ENCODE measurements at places on chromosomes 2 and 18.

DNA sequence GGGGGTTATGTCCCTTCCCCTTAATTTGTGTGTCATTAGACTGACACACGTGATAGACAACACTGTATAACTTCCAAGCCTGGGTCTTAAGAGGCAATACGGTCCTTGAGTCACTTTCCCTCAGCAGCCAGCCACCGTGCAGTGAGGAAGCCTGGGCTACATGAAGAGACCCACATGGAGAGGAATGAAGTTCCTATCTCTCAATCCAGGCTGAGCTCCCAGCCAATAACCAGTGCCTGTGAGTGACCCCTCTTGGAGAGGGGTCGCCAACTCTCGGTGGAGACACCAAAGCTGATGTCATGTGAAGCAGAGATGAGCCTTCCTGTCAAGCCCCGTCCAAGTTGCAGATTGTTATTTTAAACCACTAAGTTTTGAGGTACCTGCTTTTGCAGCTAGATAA lies 5.7 kb upstream of the WDSUB1 start:
- DNase-seq, result no peak

DNA sequence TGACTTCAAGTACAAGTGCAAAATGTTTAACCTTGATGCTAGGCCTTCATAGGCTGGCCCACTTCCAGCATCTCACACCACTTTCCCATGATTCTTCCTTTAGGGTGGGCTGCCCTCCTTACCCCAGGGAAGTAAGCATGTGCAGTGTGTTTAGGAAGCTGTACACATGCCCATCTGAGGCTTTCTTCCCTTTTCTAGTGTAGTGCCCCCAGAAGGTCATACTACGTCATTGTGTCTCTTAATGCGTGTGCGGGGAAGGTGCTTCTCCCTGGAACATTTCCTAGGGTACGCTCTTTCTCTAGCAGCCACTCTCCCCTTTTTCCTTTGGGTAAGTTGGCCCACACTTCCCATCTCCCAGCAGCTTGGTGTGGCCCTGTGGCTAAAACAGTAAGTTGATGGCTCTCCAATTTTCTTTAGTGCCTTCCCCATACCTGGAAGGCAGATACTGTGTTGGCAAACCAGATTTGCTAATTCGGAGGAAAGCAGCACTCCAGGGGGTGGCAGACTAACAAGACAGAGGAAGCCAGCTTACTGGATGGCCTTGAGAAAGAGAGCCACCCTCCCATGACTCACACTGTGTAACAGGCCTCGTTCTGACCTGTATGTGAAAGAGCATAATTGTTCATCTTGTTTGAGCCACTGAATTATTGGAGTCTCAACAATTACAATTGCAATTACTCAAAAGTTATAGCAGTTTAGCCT lies 1.1 kb upstream of the SULT6B1 start:
- DNase-seq, result no peak

DNA sequence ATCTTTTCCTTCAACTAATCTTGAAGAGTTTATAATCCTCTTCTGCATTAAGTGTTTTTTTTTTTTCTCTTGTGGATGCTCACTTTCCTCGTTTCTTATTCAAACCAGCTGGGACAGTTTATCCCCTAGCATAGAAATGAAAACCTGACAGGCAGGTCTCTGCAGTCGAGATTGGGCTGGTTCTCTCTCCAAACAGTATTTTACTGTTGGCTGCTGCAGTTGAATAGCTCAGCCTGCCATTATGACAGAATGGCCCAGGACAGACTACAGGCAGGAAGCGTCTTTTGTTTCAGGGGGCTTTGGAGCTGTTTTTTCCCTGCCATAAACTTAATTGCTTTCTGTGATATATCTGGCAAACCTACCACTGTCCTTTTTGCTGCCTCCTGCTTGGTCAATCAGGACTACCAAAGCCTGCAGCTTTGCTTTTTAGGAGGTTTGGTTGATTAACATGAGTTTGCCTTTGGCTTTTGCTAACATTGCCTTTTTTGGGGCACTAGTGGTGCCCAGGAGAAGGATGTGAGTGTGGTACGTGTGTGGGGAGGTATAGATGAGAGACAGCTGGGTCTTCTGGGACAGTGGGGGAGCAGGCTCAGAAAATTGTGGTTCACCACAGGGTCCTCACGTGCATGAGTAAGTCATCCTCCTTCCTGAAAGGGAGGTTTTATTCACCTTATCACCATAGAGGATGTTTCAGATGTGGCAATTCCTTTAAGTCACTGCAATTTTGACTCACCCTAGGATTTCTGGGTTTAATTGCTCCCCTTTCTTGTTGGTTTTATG lies 128.7 kb downstream of the LYPD6B start:
- no peak for DNase-seq

GRCh38 chr18:48540251-48541025 lies 1.6 kb downstream of the CTIF start:
- DNase-seq, result peak; percentile 75

DNA sequence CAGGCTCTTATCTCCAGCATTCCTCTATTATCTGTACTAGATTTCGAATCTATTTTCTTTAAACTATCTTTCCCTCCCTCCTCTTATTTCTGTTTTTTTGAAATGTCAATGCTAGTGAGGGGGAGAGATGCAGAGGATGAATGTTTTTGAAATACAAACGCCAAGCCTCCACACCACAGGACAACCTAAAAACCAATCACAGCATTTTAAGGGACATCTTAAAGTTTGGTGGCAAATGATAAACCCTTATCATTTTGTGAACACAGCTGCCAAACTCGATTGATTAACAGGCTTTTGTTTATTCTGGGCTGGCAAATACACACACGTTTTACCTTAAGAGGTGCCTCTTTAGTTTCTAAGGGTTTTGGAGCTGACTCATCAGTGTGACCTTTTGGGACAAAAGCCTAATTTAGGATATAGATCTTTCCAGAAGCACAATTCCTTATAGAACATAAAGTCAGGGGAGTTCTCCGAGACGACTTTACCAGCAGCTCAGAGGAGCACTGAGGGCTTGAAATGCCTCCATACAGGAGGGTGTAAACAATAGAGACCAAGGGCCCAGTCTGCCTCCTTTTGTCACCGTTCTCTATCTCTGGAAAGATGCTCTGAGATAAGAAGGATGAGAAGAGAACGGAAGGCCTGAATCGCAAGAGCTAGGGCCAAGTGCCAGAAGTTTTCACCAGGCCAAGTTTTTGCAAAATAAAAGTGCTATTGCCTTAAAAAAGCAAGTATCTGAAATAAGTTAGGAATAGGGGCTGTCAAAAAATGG lies 4.2 kb upstream of the MEIS1 start:
- no peak for DNase-seq

GRCh38 chr2:39379643-39380524 lies 57.2 kb downstream of the MAP4K3 start:
- no peak for DNase-seq

DNA sequence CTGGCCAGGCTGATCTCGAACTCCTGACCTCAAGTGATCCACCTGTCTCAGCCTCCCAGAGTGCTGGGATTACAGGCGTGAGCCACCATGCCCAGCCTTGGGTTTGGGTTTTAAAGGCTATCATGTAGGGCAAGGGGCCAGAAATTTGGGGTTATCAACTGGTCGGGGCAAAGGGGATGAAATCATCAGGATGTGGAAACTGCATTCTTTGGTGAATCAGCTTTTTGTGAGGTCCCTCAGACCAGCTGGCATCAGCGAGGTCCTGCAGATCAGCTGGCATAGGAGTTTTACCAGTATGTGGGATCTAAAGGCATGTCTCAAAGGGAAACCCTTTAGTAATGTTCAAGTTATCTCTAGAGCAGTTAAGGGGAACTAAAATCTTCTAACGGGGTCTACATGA lies 6.4 kb upstream of the GEMIN6 start:
- DNase-seq, result no peak

- DNase-seq, result no peak
These were observed 12.3 kb downstream of the ARL6IP6 start for GRCh38 chr2:152730591-152731333.

DNA sequence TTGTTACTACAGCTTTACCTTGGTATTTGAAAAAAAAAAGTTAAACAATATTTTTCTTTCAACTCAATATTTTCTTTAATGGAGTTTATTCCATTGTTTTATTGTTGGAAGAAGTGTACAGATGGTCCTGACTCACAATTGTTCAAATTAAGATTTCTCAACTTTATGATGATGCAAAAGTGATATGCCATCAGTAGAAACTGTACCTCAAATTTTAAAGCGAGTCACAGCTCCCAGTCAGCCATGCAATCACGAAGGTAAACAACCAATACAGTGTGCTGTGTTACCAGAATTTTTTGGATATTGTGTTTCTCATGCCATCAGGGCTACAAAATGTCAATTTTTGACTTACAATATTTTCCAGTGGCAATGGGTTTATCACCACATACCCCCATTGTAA lies 54.0 kb upstream of the COL5A2 start:
- DNase-seq, result no peak

DNA sequence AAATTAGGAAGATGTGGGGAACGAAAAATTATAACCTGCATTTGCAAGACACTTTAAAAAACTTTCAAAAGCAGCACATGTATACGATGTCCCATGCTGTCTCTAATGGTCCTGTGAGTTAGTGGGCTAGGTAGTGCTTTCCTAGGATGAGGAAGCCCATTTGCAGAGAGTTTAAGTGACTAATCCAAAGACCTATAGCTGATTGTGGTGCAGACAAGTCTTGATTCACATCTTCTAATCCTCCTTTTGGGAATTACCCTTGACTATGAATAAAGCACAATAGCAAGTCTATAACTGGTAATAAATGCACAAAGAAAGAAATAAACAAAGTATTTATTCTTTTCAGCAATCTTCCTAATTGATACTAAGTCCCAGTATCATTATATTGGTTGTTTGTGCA lies 234.6 kb upstream of the FANCL start:
- no peak for DNase-seq

DNA sequence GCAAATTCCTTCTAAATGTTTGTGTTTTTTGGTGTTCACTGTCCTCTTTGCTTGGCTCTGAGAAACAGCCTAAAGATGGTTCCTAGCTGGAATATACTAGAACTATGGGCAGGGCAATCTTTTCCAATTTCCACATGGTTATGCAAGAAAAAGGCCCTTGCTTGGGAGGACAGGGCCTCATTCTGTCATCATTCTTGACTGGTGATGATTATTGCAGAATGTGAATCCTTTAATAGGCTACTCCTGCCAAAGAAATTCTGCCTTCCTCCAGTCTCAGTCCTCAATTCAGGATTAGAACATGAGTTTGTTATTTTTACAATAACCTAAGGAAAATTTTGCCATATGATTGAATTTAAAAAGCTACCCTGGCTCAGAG lies 218.7 kb downstream of the HNMT start:
- no peak for DNase-seq

GRCh38 chr2:19409046-19409445 lies 50.6 kb upstream of the OSR1 start:
- DNase-seq, result no peak

- no peak for DNase-seq
These were observed 273.2 kb upstream of the RGPD4 start for GRCh38 chr2:107553539-107553938.

GRCh38 chr2:169824373-169825333 lies at the start of gene METTL5:
Gene METTL5, minus strand, starts transcription at chr2:169824905. Its CDS starts 308 bp downstream, at chr2:169824597.
- DNase-seq, result peak; percentile 90

- DNase-seq, result no peak
These were observed 137.5 kb downstream of the GPD2 start for GRCh38 chr2:156573710-156574109.

- DNase-seq, result no peak
These were observed 28.6 kb downstream of the DOCK10 start for GRCh38 chr2:225013425-225014365.

DNA sequence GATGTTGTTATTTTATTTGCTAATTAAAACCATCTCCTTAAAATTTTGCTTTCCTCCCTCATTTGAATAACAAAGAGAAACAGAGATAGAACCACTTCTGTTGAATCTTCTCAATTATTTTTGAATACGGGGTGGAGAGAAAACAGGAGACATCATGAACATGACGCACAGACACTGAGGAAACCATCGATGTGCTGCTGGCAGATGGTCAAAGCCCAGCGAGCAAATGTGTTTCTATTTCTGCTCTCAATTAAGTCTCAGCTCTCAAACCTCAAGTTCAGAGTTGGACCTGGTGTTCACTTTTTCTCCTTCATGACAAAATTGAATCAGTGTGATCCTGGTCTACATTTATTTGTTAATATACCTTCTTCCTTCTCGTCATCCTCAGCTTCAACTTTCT lies 36.1 kb upstream of the TWIST2 start:
- DNase-seq, result no peak

- no peak for DNase-seq
These were observed 46.3 kb downstream of the DCC start for GRCh38 chr18:52386306-52386705.

DNA sequence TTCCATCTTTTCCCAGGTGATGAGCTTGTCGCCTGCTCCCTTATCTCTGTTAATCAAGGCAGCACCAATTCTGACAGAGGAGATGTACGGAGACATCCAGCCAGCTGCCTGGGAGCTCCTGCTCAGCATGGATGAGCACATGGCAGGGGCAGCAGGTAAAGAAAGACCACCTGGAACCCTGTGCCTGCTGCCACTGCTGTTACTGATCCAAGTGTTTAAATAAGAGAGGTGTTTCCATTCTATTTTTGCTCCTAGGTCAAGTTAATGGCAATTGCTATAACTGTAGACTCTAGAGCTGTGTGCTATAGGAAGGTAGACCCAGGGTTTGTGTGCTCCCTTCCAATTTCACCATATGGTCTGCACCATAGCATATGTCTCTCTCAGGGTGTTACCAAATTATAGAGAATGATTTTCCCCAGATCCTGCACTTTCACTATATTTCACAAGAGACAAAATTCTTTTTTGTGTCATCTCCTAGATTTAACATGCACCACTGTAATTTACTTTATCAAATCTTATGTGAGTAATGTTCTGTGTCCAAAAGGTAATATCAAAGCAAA lies 88.6 kb upstream of the RPE start:
- no peak for DNase-seq

DNA sequence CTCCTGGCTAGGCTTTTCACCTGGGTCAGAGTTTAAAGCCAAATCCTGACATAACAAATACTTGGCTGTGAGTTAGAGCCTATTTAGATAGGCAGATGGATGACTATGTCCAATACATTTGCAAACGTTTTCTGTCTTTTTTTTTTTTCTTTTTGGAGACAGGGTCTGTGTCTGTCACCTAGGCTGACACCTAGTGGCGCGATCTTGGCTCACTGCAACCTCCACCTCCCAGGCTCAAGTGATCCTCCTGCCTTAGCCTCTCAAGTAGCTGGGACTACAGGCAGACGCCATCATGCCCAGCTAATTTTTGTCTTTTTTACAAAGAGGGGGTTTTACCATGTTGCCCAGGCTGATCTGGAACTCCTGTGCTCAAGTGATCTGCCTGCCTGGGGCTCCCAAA lies 124.8 kb downstream of the DYM start:
- no peak for DNase-seq

GRCh38 chr2:104649866-104650265 lies 204.0 kb upstream of the POU3F3 start:
- no peak for DNase-seq

Data from right forelimb (tissue), 1 donor.